GM03348 (cell line): ENCODE measurements at places on chromosomes 12 and 14.

DNA sequence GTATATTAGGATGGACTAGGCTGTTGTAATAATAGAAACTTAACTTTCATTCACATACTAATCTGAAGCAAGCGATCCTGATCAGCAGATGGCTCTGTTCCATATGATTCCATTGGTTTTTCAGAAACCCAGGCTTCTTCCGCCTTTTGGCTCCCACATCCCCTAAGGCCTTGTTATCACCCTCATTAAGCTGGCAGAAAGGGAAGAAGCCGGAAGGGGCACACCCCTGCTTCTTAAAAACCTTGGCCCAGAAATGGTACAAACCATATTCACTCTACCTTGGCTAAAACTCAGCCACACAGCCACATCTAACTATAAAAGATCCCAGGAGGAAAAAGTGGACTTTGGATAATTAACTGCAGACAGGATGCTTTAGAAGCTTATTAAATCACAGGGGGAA is 329.2 kb downstream of the PCNX1 start:
- DNase-seq, result no peak

- no peak for DNase-seq
Observed at GRCh38 chr12:109752117-109753053, 38.8 kb downstream of the FAM222A start.

- no peak for DNase-seq
Observed at GRCh38 chr12:91007531-91008290, 2.9 kb upstream of the EPYC start.

DNA sequence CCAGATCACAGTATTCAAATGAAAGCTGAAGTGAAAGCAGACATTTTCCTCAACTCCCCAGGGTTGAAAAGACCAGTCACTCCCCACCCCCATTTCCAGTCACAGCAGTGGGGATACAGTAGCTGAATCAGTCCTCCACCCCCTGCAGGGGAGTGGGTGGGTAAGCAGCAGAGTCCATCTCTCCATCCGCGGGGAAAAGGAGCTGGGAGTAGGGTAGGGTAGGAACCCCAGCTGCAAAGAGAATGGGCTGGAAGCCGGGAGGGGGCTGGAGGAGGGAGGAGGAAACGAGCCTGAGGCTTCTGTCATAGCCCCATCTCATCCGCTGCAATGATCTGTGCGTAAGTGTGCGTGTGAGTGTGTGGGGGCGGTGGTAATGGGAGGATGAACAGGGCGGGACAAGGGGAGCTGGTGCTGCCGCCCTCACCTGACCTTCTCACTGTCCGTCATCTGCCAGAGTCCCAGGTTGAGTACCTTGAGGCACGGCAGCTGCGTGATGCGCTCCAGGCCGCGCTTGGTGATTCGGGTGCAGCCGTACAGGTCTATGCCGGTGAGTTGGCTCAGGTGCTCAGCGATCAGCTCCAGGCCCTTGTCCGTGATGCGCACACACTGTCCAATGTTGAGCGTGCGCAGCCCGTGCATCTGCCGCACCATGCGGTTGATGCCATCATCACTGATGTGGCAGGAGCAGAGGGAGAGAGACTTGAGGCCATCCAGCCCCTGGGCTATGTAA is 1.8 kb downstream of the FBXL14 start:
- peak; percentile 55 for DNase-seq

- DNase-seq, result no peak
Observed at GRCh38 chr14:93953739-93954515, 22.4 kb downstream of the ASB2 start.

DNA sequence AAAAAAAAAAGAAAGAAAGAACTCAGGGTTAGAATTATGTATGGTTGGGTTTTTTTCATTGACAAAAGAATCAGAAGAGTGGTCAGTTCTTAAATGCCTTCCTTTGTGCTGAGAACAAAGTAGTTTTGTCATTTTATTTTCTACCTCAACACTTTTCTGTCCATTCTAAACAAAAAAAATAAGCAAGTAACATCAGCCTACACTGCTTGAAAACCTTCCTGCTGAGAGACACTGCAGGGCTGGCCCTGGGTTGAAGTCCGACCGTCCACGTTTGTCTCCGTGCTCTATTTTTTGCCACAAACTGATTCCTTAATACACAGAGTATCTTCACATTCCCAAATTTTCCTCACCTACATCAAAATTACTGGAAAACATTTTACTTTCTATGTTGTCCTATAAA is 211.6 kb upstream of the PDZRN4 start:
- DNase-seq, result no peak
